ENCODE measurements at places on chromosomes 1 and 21.

DNA sequence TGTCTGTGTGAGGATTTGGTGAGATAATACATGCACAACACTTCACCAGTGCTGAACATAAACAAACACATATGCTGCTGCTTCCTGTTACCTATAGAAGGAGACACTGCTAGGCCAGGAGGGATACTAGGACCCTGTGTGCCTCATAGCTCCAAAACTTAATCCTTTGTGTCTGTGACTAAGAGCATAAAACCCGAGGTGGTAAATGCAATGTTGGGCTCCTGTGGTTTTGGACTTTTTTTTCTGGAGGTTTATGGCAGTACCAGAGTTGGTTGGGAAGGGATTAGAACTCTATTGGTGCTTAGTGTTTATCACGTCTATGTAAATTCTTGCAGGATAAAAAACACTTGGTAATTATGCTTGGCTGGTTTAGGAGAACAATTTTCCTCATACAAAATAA, 122.9 kb downstream of the NUF2 start:
- DNase-seq = no peak

GRCh38 chr1:157030728-157031127, 14.8 kb downstream of the ARHGEF11 start:
- no peak for DNase-seq

DNA sequence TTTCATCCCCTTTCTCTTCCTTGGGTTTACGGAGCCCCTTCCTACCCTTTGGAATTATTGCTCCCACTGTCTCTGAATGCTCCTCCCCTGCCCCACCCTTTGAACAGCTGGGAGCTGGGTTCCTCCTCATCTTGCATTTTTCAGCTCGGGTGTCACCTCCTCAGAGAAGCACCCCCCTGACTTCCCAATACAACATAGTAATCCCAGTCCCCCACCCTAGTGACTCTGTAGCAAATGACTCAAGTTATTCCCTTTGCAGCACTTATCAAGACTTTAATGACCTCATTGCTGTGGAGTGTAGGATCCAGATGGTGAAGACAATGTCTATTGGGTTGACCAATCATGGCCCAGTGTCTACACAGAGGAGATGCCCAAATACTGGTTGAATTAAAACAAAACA, 8.9 kb upstream of the VWA5B1 start:
- DNase-seq = no peak

GRCh38 chr21:45093035-45093532, 18.7 kb downstream of the ADARB1 start:
- no peak for DNase-seq

DNA sequence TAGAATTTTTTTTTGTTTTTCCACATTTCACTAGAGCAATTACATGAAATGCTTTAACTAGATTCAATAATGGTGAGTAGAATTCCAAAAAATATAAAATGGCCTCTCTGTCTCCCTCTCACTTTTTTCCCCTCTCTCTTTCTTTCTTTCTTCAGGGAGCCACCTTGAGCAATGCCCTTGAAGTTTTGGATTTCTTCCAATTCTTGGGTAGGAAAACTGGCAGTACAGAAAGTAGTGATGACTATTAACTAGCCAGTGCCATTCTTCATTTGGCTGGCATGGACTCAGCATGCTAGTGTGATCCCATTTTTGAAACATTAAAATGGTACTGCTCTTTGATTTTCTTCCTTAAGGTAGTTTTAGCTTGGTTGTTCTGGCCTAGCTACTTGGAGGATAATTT, 4.5 kb upstream of the FNBP1L start:
- no peak for DNase-seq

DNA sequence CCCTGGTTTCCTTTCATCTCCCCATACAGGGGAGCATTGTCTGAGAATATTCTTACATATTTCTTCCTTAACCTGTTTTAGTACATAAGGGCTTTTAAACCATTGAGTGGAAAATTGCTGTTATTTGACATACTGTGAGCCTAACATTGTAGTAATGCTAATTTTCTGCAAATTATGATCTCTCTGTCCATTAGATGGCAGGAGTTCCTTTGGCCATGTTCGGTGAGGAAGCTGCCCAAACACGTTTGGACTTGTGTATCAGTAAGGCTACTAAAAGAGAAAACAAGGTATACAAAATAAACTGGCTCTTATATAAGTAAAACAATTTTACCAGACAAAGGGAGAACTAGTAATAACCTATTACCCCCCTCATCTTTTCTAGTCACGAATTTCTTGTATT, 29.2 kb downstream of the CDC7 start:
- DNase-seq = no peak

- DNase-seq = no peak
These were observed 393.8 kb downstream of the NTNG1 start for GRCh38 chr1:107534632-107535031.

DNA sequence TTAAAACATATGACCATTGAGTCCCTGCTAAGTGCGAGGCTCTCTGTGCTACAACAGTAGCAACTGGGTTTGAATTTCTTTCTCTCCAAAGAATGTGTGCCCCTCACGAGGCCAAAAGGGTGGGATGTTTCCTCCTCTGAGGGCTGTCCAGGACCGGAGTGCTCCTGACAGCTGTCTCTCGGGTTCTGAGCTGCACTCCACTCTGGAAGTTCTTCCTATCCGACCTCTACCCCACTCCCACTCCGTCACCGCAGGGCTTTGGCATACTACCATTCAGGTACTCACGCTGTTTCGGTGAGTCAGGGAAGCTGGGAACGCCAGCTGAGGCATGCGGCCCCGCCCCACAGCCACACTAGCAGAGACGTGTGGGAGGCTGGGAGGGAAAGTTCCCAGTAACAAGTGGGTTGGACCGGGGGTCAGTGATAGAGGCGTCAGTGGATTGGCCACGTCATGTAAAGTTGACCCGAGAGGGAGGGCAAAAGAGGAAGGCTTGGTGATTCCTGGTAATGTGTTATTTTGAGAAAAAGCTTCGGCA, 705 bp upstream of the SLC50A1 start:
- peak; percentile 36 for DNase-seq
